ENCODE measurements at places on chromosomes 3 and 15. TPM values are rescaled to one million over a fixed set of nuclear protein-coding genes. Genes with fewer than 3 reads are reported as not detected.

Gene RTP1
- not detected for total RNA-seq

- DNase-seq, result no peak
These were observed 6.0 kb downstream of the SERP1 start for GRCh38 chr3:150540297-150540696.

DNA sequence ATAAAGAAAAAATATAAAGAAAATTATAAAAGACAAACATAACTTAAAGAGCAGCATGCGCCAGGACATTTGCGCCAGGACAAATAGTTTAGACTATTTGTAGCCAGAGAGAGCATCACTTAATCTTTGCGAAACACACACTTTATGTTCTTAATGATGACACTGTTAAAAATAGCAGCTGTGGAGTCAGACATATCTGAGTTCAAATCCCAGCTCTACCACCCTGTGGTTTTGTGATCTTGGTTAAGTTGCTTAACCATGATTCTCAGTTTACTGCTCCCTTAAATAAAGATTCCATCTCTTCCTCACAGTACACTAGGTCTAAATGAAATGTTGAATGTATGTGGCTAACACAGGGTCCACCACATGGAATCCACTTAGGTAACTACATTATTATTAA, 31.4 kb downstream of the KCNMB2 start:
- no peak for DNase-seq

DNA sequence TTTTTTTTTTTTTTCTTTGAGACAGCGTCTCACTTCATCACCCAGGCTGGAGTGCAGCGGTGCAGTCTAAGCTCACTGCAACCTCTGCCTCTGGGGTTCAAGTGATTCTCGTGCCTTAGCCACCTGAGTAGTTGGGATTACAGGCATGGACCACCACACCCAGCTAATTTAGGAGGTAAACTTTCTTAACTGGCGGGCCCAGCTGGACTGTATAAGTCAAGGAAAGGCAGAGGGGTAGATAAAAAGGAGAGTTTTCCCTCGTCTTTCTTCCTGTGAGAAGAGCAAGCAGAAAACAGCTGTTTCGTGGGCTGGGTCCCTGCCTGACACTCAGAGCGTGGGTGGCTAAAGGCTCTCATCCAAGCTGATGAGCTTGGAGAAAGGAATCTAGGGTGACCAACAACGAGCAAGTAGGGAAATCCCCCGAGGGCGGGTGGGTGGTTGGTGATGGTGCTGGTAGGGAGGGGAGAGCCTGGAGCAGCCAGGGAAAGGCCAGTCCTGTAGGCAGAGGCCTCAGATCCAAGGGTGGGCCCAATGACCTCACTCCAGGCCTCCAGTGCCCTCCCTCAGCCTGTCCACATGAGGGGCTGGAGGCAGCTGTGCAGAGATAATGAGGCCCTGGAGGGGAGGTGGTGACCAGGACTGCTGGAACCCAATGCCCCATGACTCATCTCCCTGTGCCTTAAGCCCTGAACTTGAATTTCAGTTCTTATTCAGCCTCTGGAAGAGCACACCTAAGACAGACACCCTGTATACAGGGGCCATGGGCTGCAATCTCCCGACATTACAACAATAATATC, 43.1 kb upstream of the LIMD1 start:
- no peak for DNase-seq

DNA sequence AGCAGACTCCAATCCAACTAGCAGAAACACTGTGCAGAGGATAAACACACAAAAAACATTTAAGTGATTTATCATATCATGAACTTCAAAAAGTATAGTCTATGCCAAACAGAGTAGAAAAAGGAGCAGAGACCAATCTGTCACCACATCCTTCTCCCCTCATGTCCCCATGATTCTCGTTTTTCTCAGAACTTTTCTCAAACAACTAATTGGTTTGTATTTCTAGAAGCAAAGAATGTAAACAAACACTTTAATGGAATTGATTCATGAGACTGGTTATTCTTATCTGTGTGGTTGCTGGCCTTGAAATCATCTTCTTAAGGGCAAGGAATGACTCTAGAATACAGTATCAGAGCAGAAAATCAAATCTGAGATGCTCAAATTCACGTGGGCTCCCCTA, 294.2 kb upstream of the THBS1 start:
- no peak for DNase-seq

DNA sequence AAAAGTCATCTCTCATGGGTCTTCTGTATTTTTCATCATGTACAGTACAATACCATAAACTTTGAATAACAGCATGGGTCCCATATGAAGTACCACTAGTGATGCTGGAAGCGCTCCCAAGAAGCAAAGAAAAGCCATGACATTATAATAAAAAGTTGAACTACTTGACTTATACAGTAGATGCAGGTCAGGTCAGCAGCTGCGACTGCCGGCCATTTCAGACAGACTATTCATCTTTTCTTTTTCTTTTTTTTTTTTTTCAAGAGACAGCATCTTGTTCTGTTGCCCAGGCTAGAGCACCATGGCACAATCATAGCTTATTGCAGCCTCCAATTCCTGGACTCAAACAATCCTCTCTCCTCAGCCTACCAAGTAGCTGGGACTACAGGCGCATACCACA, 10.2 kb downstream of the RAF1 start:
- DNase-seq, result no peak

Gene COL6A5
- not detected for total RNA-seq

Gene RCN2
- total RNA-seq, result 69.8 TPM

Gene RPL29
- total RNA-seq, result 1,127 TPM

- peak; percentile 5 for DNase-seq
These were observed 56.3 kb upstream of the TMCO5A start for GRCh38 chr15:37877851-37878741.

Gene SOX14
- not detected for total RNA-seq
